ENCODE measurements at places on chromosomes 11 and 22. TPM values are rescaled to one million over a fixed set of nuclear protein-coding genes. Genes with fewer than 3 reads are reported as not detected.
A peak's percentile ranks its signal among the peaks of the same experiment; 100 is the strongest.

GRCh38 chr11:119650251-119650650 lies 78.7 kb downstream of the NECTIN1 start:
- DNase-seq: peak; percentile 15

DNA sequence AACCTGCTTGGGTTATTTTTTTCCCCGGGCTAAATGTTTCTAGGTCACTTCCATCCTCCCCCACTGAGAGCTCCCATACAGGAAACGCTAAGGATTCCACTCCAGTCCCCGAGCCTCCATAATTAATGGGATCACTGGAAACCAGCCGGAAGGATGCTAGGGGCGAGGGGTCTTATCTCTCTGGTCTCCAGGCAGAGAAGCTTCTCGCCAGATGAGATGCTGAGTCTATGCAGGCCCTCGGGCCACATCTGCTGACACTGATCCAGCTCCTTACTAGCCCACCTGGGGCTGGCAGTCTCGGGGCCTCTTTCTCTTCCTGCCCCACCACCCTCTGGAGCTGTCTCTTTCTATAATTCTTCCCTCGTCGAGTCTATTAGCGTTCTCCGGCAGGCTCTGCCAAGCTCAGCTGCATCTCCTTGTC lies 125.9 kb upstream of the SYT13 start:
- no peak for DNase-seq

- DNase-seq: peak; percentile 36
Measured at GRCh38 chr11:107859459-107860239, 1.1 kb upstream of the SLC35F2 start.

GRCh38 chr11:99739464-99740089 lies 718.8 kb downstream of the CNTN5 start:
- DNase-seq: no peak

GRCh38 chr22:26482161-26482560 lies 1.4 kb downstream of the HPS4 start:
- DNase-seq: no peak

DNA sequence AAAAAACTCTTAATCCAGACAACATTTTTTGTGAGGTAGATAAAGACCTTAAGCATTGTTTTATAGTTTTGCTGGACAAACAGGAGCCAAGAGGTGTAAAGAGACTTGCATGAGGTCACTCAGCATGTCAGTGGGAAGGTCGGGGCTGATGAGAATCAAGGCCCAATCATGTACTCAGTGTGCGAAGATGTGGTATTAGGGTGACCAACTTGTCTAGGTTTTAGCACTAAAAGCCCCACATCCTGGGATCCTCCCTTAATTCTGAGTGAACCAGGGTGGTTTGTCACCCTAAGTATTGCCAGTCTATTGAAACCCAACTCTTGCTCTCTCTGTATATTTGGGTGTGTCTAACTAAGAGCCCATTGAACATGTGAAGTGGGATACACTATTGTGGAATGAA lies 19.5 kb upstream of the SORL1-AS1 start:
- DNase-seq: no peak

DNA sequence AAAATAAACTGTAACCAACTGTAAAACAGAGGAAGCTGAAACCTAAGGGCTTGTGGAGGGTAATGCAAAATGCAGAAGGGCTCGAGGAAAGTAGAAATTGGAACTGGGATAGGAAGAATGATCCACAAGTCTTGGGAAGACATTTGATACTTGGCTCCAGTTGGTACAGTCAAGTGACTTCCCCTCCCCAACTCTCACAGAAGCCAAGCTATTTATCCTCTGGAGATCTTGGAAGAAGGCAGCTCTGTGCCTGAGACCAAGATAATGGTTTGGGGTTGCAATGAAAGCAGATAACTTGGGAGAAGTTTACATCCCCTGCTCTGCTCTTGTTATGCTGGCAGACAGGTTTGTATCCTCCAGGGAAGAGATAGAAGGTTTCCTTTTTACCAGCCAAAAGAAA lies 198.9 kb upstream of the ZC3H12C start:
- DNase-seq: no peak

- no peak for DNase-seq
Measured at GRCh38 chr22:48071828-48072227, 1309.4 kb downstream of the TBC1D22A start.

DNA sequence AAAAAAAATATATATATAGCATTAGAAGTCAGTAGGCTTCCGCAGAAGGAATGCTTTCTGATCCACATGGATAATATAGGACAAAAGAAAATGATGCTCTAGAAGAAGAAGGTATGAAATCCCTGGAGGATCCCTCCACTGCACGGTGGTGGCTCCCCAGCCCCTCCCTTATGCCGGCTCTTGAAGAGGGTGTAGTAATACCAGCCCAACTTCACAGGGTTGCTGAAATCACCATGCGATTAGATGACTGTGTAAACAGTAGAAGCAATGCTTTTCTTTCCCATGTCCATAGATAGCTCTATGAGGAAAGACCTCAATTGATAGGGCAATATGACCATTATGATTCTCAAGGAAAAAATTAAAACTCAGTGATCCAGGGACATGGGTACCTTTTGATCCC lies 3.2 kb upstream of the ETS1 start:
- DNase-seq: no peak

DNA sequence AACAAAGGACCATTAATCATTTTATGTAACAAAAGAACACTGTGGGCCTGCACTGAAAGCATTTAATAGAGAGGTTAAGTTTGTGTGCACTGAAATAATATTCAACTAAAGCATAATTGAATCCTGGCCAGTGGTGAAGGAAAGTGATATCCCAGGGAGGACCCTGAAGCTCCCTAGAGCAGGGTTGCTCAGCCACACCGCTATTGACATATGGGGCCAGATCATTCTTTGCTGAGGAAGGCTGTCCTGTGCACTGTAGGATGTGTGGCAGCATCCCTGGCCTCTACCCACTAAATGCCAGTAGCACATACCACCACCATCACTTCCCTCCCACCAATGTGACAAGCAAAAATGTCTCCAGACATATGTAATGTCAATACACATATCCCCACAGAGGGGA lies 166.1 kb upstream of the MTNR1B start:
- DNase-seq: no peak

DNA sequence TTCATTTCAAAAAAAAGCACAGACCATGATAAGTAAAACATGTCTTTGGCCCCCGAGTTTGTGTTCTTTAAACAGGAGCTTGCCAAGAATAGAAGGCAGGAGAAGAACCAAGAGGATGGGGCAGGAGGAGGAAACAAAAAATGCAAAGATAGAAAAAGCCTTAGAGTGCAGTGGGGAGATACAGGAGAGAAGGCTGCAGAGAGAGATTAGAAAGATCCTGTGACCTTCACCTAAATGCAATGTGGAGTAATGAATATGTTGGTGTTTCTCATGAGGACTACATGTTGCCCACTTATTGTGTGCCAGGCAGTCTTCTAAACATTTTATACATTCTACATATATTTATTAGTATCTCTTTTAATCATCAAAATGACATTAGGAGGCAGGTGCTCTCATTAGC lies 2.3 kb upstream of the APLNR start:
- no peak for DNase-seq

DNA sequence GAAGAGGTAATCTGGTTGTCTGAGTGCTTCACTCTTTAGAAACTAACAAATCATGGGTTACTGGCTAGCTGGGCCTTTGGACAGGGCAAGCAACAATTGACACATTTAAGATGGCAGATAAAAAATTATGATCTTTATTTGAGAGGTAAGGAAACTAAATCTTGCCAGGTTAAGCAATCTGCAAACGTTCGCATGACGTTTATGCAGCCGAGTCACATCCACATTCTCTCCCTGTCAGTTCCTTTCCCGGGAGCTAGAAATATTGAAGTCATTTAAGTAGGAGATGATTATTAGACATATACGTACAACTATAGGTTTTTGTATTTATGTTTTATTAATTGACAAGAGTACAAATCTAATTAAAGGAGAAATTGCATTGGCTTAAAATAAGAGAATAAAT lies 57.4 kb upstream of the RCN1 start:
- no peak for DNase-seq

DNA sequence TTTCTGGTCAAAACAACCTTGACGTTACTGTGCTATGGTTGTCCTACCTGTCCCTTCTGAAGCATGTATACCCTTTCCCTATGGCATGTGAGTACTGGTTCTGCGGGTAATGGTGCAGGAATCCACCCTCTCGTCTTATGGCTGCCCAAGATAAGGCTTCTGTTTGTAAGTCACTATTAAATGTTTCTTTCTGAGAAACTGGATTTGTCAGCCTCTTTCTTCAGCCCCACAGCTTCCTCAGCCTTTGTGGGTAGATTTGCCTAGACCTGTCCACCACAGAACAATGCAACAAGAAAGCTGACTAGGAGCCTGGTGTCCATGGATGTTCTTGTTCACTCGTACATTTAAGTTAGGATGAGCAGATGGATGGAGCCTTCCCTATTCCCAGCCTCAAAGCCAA lies 14.4 kb downstream of the MMP7 start:
- DNase-seq: peak; percentile 77

- no peak for DNase-seq
Measured at GRCh38 chr11:100638648-100639047, 48.4 kb upstream of the ARHGAP42 start.

GRCh38 chr11:2420502-2421225 lies 20.1 kb downstream of the TSSC4 start:
- DNase-seq: no peak

DNA sequence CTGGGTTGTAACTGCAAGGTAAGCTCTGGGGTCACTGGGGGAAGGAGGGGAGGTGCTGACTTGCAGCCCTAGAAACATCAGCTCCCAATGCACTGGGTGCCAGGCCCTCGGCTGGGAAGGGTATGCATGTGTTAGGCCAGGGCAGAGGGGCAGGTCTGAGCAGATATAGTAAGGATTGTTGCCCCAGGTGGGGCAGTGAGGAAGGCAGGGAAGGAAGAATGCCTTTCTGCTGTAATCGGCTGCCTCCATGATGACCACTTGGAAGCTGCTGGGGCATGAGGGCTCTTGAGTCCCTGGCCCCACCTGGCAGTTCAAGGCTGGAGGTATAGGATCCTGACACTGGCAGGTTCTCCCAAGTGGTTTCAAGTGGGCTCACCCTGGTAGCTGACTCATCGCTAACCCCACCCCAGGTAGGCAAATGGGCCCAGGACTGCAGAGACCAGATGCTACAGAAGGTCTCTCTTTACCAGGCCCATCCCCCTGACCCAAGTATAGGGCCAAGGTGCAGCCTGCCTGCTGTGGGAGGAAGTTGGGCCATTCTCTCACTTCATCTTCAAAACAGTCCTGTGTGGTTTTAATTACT lies 56.7 kb downstream of the TIMP3 start:
- DNase-seq: no peak

DNA sequence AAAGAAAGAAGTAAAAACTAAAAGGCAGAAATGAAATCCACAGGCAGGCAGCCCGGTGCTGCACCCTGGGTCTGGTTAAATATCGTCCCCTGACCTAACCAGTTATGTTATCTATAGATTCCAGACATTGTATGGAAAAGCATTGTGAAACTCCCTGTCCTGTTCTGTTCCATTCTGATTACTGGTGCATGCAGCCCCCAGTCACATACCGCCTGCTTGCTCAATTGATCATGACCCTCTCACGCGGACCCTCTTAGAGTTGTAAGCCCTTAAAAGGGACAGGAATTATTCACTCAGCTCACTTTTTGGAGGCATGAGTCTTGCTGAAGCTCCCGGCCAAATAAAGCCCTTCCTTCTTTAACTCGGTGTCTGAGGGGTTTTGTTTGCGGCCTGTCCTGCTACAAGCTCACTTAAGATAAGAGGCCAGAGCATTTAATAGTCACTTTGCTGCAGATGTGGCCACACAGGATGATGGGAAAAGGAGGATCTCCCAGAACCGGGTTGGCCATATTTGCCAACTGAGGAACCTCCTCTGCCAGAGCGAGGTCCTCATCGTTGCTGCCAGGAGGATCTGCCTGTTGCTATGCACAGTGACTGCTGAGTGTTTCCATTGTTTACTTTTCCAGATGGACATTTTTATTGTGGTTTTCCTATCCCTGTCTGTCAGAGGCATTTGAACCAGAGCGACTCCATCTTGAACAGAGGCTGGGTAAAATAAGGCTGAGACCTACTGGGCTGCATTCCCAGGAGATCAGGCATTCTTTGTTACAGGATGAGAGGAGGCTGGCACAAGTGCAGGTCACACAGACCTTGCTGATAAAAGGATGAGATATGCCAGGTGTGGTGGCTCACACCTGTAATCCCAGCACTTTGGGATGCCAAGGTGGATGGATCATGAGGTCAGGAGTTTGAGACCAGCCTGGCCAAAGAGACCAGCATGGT lies 10.2 kb downstream of the C11orf96 start:
- no peak for DNase-seq

- no peak for DNase-seq
Measured at GRCh38 chr11:10459029-10459970, 4.2 kb downstream of the AMPD3 start.

- DNase-seq: no peak
Measured at GRCh38 chr11:34575671-34576070, 45.2 kb upstream of the EHF start.

DNA sequence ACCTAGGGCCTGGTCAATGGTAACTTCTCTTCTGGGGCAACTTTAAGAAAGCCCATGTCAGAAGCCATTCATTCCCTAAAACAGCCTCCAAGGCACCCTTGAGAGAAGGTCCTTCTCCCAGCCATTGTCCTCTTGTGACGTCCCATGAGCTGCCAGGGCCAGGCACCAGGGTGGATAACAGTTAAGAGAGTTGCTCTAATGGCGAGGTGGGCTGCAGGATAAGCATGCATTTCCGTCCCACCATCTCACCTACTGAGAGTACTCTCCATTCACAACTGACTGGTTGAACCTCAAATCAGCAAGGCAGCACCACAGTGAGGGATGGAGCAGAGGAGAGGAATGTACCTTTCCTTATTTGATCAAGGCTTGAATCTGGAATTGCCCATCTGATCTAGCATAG lies 14.6 kb downstream of the POU2AF1 start:
- no peak for DNase-seq

DNA sequence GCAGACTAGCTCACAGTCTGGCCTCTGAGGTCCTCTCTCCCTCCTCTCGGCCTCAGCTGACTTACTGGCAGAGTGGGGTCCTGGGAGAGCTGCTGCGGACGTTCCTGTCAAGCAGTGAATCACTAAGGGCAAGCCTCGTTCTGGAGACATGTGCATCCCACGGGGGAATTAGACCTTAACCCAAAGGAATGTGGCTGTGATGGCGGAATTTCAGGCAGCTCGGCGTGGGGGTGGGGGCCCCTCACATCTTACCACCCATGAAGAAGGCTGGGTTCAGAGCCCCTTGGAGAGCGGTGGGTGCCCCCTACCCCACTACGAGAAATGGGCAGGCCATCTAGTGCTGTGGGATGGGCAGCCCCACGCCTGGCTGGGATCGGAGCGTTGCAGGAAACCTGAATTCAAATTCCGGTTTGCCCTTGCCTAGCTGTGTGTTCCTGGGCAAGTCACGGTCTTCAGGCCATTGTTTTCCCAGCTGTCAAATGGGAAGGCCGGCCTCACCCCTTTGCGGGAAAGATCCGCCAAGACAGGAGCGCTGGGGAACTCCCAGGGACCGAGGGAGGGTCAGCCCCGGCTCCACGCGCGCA lies 554 bp downstream of the LRRC32 start:
- no peak for DNase-seq

GRCh38 chr11:92979176-92979575 lies 9.7 kb downstream of the MTNR1B start:
- DNase-seq: peak; percentile 59

Gene DBX1
- total RNA-seq: not detected

Gene MS4A15
- total RNA-seq: not detected

Gene NXPE2
- not detected for total RNA-seq

Gene TEAD1
- total RNA-seq: 90.2 TPM

Gene CCDC82
- 14.8 TPM for total RNA-seq

Gene SYT9
- not detected for total RNA-seq

Gene PGR
- total RNA-seq: 0.04 TPM

Gene SLC43A3
- 69.9 TPM for total RNA-seq

Gene TUB
- total RNA-seq: 2.4 TPM

Gene GDPD4
- not detected for total RNA-seq

Gene TIMP3
- 35.1 TPM for total RNA-seq

Gene MMP8
- not detected for total RNA-seq
